DMS79 treated with DMSO at 0.1 percent for 48 hours (cell line): ENCODE measurements at places on chromosomes 12 and 14.

DNA sequence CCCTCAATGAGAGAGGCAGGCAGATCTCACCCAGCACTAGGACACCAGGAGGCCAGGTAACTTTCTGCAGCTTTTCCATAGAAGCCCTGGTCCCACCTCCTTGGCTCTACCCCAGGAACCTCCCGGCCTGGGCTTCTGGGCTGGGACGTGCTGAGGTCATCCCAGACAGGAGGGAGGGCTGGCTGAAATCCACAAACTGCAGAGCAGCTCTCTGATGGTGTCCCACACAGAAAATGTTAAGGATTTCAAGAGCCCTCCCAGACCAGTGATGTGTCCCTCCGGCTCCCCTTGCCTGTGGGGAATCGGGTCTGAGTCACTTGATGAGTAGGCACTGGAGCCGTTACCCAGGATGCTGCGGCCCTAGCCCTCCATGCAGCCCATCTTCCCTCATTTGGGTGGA is 124.1 kb downstream of the ESRRB start:
- DNase-seq, result no peak

DNA sequence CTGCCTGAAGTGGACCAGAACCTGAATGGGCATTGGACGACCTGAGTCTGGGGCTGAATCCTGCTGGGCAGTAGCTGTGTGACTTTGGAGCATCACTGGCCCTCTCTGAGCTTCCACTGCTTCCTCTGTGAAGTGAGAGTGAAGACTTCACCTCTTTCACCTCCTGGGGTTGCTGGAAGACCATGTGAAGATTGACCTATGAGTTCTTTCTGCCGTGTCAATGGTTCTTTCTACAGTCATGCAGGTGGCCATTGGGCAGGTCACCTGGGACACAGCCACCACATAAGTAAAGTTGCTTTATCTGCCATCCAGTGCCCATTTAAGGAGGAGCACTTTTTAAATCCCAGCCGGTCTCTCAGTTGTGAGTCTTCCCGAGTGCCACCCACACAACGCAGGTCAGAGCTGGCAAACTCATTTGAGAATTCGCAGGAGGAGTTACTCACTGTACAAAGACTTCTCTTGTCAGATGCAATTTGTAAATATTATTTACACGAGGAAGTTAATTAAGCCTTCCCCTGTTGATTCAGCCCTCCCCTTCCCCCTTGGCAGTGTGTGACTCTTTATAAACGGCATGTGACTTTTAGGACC is 74.8 kb upstream of the TCL1B start:
- DNase-seq, result no peak

DNA sequence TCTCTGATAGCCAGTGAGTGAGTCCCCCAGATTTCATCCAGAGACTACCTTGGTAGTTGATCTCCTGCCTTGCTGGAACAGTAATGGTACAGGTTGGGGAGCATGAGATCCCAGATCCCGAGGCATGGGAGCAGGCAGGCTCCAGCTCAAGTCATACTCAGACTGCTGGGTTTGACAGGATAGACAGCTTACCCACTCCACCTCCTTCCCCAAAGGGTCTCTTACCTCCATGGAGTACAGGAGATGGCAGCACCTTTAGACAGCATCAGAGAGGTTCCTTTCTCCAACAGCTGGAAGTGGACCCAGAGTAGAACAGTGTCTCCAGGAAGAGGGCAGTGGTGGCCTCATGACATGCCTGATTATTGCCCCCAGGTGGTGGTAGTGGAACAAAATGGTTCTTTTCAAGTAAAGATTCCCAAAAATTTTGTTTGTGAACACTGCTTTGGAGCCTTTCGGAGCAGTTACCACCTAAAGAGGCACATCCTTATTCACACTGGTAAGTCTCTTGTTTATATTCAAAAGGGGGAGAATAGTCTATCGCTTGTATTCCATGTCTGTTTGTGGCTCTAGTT is 4.9 kb upstream of the CSAD start:
- no peak for DNase-seq

- DNase-seq, result no peak
Measured at GRCh38 chr14:85529803-85530574, at the start of gene FLRT2. TSS of gene FLRT2 (plus strand) at chr14:85530144. CDS start at chr14:85621515, 91,371 bp downstream.

GRCh38 chr14:26870722-26871617 is 273.1 kb upstream of the NOVA1 start:
- DNase-seq, result peak; percentile 97

DNA sequence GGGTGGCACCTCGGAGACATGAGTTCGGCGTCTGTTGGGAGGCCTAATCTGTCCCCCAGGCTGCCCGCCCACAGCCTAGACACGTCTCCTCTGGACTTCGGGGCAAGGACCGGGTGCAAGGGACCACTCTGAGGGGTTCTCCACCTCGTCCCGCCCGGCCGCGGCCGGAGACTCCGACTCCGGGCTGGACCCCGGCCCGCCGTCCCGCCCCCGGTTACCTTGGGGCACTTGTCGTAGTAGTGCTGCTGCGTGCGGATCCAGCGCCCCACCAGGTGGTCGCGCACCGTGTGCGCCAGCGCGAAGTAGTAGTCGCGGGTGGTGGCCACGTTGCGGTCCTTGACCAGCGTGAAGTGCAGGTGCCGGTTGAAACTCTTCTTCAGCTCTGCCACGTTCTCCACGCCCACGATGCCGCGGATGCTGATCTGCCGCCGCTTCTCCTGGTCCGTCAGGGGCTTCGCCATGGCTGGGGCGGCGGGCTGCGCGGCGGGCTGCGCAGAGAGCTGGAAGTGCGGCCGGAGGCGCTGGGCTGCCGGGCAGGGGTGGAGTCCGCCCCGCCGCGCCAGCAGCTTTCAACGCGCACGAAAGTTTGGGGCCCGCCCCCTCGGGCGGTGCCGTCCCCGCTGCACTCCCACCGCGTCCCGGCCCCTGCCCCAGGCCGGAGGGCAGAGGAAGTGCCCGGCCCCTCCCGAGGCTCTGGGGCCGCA is at the start of gene PYGL:
Gene PYGL (minus strand): TSS at position 541 of the 704 bp plus-strand sequence. CDS start 80 bp downstream, at position 461.
- peak; percentile 59 for DNase-seq

GRCh38 chr12:62862259-62862881 is 72.6 kb downstream of the PPM1H start:
- no peak for DNase-seq

DNA sequence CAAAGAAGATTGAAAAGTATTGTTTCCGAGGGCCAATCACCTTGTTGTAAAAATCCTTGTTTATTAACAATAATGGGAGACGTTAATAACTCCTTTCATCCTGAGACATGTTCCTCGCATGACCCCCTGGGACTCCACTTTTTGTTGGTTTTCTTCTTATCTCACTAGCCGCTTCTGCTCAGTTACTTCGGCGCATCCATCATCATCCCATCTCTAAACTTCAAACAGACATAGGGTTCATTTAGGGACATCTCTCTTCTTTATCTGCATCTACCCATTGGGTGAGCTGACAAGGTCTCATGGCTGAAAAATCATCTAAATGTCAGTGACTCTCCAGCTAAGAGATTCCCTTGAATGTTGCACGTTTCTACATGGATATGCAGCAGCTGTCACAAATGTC is 252.2 kb downstream of the ANO2 start:
- DNase-seq, result no peak
